Fibroblast of skin of right quadriceps (primary cell): ENCODE measurements at places on chromosomes 13 and 19.
A peak's percentile ranks its signal among the peaks of the same experiment; 100 is the strongest.

GRCh38 chr13:92578358-92578757 is 648.2 kb upstream of the GPC6 start:
- DNase-seq = no peak

GRCh38 chr13:47480121-47480520 is 521.0 kb downstream of the SUCLA2 start:
- DNase-seq = peak; percentile 95

DNA sequence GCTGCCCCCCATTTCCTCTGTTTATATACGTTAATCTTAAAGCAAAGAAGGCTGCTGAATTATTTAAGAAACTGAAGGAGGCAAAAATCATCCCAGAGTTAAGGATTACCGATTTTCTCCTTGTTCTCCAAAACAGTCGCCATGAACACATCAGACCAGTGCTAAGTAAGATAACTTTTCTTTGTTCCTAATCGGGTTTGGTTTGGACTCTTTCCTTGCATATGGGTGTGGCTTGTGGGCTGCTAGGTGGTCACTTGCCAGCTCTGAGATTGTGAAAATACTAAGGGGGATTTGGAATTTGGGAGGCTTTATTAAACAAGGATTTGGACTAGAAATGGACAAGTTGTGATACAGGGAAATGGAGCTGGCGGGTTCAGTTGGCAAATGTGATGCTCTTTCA is 212.1 kb downstream of the OXGR1 start:
- DNase-seq = no peak

DNA sequence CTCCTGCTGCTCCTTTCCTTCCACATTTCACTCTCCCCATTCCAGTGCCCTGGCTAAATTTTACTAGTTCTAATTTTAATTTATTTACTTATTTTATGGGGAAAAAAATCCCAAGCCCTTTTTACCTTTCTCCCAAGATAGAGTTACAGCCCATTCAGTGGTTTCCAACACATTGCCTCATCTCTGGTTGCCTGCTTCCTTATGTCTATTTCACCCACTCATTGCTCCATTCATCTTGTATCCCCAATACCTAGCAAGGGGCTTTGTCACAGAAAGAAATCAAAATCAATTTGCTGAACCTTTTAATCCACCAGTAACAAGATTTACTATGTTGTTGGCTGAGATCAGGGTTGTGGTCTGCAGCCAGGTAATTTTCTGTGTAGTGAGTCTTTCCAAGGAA is 55.9 kb downstream of the LHFPL6 start:
- DNase-seq = no peak

GRCh38 chr13:98399756-98400155 is 177.2 kb downstream of the STK24 start:
- DNase-seq = peak; percentile 93

GRCh38 chr13:99778500-99778899 is 193.1 kb downstream of the ZIC5 start:
- DNase-seq = no peak

GRCh38 chr13:79457948-79458347 is 23.0 kb upstream of the NDFIP2 start:
- peak; percentile 66 for DNase-seq

- DNase-seq = no peak
Measured at GRCh38 chr13:114058051-114058867, 74.2 kb downstream of the RASA3 start.

DNA sequence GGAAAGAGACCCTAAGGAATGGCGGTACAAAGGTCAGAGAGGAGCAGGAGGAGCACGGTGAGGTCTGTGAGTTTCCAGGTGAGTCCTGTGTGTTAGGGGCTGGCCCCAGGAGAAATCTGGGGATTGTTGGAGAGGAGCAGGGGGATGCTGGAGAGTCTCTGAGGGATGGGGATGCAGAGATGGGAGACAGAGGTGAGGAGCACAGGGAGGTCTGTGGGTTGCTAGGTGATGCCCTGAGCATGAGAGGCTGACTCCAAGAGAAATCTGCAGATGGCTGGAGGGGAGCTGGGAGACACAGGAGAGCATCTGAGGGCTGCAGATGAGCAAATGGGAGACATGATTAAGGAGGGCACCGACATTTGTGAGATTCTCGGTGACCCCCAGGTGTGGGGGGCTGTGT is 4.1 kb upstream of the ZNF229 start:
- no peak for DNase-seq

- DNase-seq = no peak
Measured at GRCh38 chr13:105719859-105720258, 815.6 kb downstream of the EFNB2 start.

GRCh38 chr19:22026687-22027086 is 15.9 kb upstream of the ZNF208 start:
- DNase-seq = no peak

DNA sequence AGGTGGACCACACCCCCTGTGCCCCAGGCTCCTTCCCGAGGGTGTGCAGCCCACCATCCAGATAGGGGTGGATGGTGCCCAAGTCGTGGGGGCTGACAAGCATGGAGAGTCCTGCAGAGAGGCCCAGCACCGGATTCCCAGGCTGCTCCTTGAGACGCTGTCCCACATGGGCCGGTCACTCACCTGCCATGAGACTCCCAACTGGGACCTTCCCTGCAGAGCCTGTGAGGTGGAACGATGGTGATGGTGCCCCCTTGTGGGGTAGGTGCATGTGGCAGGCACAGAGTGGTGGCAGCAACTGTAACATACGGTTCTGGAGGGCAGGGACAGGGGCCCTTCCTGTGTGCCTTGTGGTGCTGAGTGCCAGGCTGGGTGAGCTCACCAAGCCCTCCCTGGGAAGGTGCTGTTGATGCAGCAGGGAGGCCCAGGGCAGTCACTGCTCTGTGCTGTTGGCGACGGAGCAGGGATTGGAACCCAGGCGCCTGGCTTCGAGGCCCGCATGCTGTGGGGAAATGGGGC is 33.1 kb downstream of the PPP1R37 start:
- DNase-seq = peak; percentile 37

DNA sequence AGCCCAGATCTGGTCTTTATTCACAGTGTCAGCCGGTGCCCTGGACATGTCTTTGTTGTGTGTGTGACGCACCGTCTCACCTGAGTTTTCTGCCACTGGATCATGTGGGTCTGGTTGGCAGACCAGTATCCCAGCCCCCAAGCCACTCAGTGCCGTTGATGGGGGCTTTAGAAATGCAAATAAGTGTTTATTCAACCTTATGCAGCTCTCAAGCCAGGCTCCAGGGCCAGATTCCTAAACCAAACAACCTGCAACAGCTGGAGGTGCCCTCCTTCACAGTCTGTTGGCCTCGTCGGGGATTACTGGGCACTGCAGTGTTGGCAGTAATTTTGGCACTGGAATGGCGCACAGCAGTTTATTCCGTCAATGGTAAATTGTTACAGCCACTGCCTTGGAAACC is 21.6 kb downstream of the FAM124A start:
- no peak for DNase-seq

- DNase-seq = peak; percentile 91
Measured at GRCh38 chr13:80037505-80037888, 303.4 kb downstream of the SPRY2 start.

GRCh38 chr13:93398167-93399035 is 171.8 kb downstream of the GPC6 start:
- DNase-seq = peak; percentile 58

- DNase-seq = no peak
Measured at GRCh38 chr13:20159646-20160305, 1.1 kb downstream of the GJA3 start.

- no peak for DNase-seq
Measured at GRCh38 chr19:460877-461720, at the start of gene SHC2. SHC2 (minus strand) TSS chr19:461033; CDS start chr19:460996, 37 bp downstream.

DNA sequence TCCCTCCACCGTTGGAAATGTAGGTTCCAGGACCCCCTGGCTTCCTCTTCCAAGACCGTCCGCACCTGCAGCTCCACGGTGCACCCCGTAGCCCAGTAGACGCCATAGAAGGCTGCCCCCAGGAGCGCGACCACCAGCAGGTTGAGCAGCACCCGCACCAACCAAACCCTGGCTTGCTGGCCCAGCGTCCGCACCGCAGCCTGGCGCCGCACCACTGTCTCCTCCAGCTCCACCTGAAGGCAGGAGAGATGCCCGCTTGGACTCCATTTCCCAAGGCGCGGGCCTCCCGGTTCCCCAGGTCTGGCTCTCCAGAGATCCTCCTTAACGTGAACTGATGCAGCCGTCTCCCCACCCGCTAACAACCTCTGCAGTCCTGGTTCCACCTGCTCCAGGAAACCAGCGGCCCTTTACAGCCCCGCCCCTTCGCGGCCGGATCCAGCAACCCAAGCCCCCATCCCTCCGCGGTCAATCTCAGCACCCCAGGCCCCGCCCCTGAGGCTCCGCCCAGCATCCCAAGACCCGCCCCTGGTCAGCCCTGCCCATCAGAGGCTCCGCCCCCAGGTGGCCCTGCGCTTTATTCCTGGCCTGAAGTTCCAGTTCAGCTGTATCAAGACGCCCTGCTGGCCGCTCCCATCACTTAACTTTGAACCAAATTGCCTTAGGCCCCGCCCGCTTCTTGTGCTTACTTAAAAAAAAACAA is 5.0 kb upstream of the LENG1 start:
- DNase-seq = no peak

- no peak for DNase-seq
Measured at GRCh38 chr19:2624537-2625091, 77.9 kb downstream of the GNG7 start.

DNA sequence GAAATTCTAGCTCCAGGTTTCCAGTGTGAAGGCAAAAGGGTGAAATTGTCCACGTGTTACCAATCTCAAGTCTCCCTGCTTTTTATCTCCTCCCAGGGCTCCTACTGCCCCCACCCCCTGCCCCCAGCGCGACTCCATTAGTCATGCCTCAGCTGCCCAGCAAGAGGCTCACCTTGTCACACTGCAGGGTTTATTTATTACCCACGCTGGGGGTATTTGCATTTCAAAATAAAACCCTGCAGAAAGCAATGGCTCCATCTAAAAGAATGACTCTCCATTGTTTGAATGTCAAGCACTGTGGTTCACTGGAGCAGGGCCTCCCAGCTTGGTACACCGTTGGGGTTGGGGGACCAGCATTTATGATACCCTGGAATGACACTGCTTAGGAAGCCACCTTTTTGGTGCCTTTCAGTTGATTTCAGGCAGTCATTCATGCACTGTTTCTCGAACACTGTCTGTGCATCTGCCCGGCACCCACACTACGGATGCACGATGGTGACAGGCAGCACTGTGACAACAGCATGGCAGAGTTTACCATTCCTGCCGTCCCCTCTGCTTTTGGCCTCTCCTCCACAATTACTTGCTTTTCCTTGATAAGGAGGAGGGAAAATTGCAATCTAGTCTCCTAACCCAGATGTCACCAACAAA is 9.9 kb upstream of the POP4 start:
- peak; percentile 9 for DNase-seq

DNA sequence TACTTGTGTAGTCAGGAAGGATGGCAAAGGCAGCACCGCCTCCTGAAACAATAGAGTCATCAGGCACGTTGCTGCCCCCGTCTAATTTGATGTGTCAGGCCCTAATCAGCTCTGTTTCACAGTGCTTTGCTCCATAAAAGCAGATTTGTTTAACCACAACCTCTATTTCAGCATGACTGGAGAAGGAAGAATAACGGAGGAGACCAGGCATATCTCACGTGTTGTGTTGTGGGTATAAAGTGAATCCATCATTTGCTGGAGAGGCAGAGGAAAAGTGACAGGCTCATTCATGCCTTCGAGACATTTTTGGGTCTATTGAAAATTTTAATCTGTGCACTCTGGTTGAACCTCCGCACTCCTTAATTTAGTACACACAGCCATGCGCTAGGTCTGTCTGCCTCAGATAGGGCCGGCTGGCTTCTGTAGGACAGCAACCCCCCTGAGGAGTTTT is 940.4 kb upstream of the SLC10A2 start:
- peak; percentile 57 for DNase-seq
